Muscle of leg (tissue), 16 donors: ENCODE measurements at places on chromosomes 4 and X.

- peaks cover 4% of the 10 kb centered on the region for H3K27me3 ChIP-seq
- H3K4me3 ChIP-seq, result no peak overlapping the region
- no peak for DNase-seq
- H3K36me3 ChIP-seq, result no peaks in the 10 kb centered on the region
Observed at GRCh38 chr4:53914313-53915016, 149.9 kb downstream of the CHIC2 start.

GRCh38 chr4:70570796-70571195 lies 21.3 kb upstream of the AMBN start:
- no peaks in the 10 kb centered on the region for H3K4me1 ChIP-seq
- H3K4me3 ChIP-seq, result no peak overlapping the region
- H3K27ac ChIP-seq, result no peak overlapping the region

- H3K36me3 ChIP-seq, result no peaks in the 10 kb centered on the region
- peaks cover 19% of the 10 kb centered on the region for H3K27me3 ChIP-seq
- DNase-seq, result peak; percentile 70
Observed at GRCh38 chrX:130984782-130985181, 73.4 kb upstream of the ARHGAP36 start.

DNA sequence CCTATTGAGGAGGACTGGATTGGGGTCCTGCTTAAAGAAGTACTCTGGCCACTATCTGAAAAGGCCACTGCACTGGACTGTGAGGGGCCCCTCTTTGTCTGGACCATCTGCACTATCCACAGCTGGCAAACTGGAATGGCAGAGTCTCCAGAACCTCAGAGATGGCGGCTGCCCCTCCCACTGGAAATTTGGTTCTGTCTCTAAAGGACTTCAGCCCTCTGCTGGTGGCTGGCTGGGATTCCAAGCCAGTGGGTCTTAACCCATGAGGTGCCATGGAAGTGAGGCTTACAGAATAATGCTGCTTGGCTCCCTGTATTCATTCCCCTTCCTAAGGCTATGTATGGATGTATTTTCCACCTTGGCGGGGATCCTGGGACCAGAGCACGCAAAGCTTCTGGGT lies 41.6 kb upstream of the CYLC1 start:
- H3K27ac ChIP-seq, result no peak overlapping the region
- no peaks in the 10 kb centered on the region for H3K4me1 ChIP-seq

GRCh38 chr4:119810001-119810400 lies 181.4 kb upstream of the PDE5A start:
- no peaks in the 10 kb centered on the region for H3K27me3 ChIP-seq
- no peaks in the 10 kb centered on the region for H3K4me1 ChIP-seq
- DNase-seq, result no peak
- no peaks in the 10 kb centered on the region for H3K36me3 ChIP-seq
- no peak overlapping the region for H3K27ac ChIP-seq

DNA sequence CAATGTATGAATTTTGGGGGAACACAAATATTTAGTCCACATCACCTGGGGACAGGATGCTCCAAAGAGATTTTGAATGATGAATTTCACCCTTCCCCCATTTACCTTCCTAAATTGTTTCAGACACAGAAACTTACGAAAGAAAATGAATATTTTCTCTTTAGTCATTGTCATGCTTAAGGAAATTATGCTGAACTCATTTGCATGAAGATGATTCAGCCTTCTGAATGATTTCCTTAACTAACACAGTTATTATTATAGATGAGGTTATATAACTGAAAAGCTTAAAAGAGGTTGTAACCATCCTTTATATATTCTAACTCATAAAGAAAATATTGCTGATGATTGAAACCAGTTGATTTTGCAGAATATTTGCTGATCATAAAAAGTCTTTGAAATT lies 61.1 kb downstream of the KCNIP4 start:
- no peak overlapping the region for H3K4me3 ChIP-seq
- no peaks in the 10 kb centered on the region for H3K27me3 ChIP-seq
- no peak for DNase-seq
- H3K36me3 ChIP-seq, result no peaks in the 10 kb centered on the region
- no peak overlapping the region for H3K27ac ChIP-seq

DNA sequence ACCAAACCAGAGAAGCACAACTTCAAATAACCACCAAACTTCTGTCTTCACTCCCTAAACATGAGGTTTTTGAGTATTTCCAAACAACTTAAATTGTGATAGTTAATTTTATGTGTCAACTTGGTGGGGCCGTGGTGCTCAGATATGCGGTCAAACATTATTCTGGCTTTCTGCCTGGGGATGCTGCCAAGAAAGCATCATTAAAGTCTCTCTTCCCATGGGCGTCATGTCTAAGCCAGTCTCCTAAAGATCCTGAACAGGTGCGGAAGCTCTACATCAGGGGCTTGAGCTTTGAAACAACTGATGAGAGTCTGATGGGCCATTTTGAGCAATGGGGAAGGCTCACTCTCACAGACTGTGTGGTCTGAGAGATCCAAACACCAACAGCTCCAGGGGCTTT lies 24.1 kb upstream of the SOD3 start:
- peak; percentile 53 for DNase-seq
- H3K36me3 ChIP-seq, result no peaks in the 10 kb centered on the region
- peaks cover 10% of the 10 kb centered on the region for H3K4me1 ChIP-seq
- no peaks in the 10 kb centered on the region for H3K27me3 ChIP-seq

GRCh38 chr4:3186609-3187008 lies 62.4 kb upstream of the MSANTD1 start:
- H3K4me3 ChIP-seq, result no peak overlapping the region
- peaks cover 68% of the 10 kb centered on the region for H3K36me3 ChIP-seq
- no peak for DNase-seq
- H3K27me3 ChIP-seq, result no peaks in the 10 kb centered on the region

- H3K27me3 ChIP-seq, result peaks cover 11% of the 10 kb centered on the region
- DNase-seq, result peak; percentile 87
- H3K27ac ChIP-seq, result peak overlapping the region; percentile 75
- H3K36me3 ChIP-seq, result no peaks in the 10 kb centered on the region
- H3K4me3 ChIP-seq, result peak overlapping the region; percentile 24
Observed at GRCh38 chr4:26028793-26029567, 115.0 kb downstream of the SMIM20 start.

- H3K4me3 ChIP-seq, result no peak overlapping the region
- peak overlapping the region; percentile 65 for H3K27ac ChIP-seq
- peak; percentile 48 for DNase-seq
- H3K36me3 ChIP-seq, result no peaks in the 10 kb centered on the region
- peaks cover 33% of the 10 kb centered on the region for H3K27me3 ChIP-seq
Observed at GRCh38 chrX:1462596-1463251, 10.0 kb upstream of the ASMTL start.

GRCh38 chr4:141247430-141247780 lies 26.7 kb downstream of the ZNF330 start:
- no peak for DNase-seq
- no peaks in the 10 kb centered on the region for H3K36me3 ChIP-seq
- H3K4me1 ChIP-seq, result no peaks in the 10 kb centered on the region
- no peaks in the 10 kb centered on the region for H3K27me3 ChIP-seq
- no peak overlapping the region for H3K4me3 ChIP-seq

DNA sequence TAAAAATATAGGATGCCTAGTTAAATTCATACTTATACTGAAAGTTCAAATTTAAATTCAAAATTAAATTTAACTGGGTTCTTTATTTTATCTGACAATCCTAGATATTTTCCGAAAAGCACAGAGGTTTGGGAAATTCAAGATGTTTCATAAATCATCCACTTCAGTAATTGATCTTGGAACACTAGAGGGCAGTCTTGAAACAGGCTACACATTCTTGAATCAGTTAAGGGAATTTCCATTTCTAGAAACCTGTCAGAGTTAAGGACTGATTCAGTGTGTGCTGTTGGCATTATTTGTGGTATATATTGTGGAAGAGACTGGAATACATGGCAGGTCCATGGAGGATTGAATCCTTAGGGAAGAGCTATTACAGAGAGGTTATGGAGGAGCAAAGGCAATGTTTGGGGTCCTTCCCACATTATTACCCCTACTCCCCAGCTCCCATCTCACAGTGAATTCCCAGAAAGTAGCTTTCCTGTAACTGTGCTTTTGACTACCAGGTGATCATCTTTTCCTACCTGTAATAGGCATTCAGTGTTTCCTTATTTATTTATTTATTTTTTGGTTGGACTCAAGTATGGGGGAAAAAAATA lies 92.9 kb downstream of the EGF start:
- H3K27me3 ChIP-seq, result no peaks in the 10 kb centered on the region
- H3K27ac ChIP-seq, result no peak overlapping the region
- no peak overlapping the region for H3K4me3 ChIP-seq
- no peaks in the 10 kb centered on the region for H3K4me1 ChIP-seq
- H3K36me3 ChIP-seq, result no peaks in the 10 kb centered on the region

- H3K27me3 ChIP-seq, result no peaks in the 10 kb centered on the region
- peaks cover 6% of the 10 kb centered on the region for H3K36me3 ChIP-seq
- no peak for DNase-seq
Observed at GRCh38 chrX:153469811-153470410, 465 bp downstream of the HAUS7 start.

- no peaks in the 10 kb centered on the region for H3K36me3 ChIP-seq
- H3K27ac ChIP-seq, result peak overlapping the region; percentile 73
- DNase-seq, result peak; percentile 31
- H3K27me3 ChIP-seq, result no peaks in the 10 kb centered on the region
- H3K4me1 ChIP-seq, result peaks cover 2% of the 10 kb centered on the region
Observed at GRCh38 chrX:73563738-73564068, 706 bp downstream of the CHIC1 start.

DNA sequence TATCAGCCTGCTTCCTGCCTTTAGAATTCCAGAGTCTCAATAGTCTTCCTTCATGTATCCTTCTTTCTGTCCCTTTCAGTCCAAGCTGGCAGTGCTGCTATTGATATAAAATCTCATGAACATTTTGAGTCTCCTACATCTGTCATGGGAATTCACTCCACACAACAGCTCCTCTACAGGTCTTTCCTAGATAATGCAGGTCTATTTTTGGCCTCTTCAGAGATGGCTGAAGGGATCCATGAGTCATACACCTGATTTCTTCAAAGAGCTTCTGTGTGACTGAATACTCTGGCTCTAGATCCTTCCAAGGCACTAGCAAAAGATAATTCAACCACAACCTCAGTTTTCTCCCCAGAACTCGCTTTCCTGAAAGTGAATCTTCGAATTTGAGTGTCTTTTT lies 115.4 kb downstream of the STPG2 start:
- no peak overlapping the region for H3K27ac ChIP-seq
- no peaks in the 10 kb centered on the region for H3K4me1 ChIP-seq
- no peak overlapping the region for H3K4me3 ChIP-seq
- no peaks in the 10 kb centered on the region for H3K36me3 ChIP-seq

- H3K4me1 ChIP-seq, result no peaks in the 10 kb centered on the region
- DNase-seq, result no peak
- H3K4me3 ChIP-seq, result no peak overlapping the region
- H3K27ac ChIP-seq, result no peak overlapping the region
- H3K27me3 ChIP-seq, result no peaks in the 10 kb centered on the region
- no peaks in the 10 kb centered on the region for H3K36me3 ChIP-seq
Observed at GRCh38 chr4:95640311-95640710, 91.5 kb upstream of the UNC5C start.

DNA sequence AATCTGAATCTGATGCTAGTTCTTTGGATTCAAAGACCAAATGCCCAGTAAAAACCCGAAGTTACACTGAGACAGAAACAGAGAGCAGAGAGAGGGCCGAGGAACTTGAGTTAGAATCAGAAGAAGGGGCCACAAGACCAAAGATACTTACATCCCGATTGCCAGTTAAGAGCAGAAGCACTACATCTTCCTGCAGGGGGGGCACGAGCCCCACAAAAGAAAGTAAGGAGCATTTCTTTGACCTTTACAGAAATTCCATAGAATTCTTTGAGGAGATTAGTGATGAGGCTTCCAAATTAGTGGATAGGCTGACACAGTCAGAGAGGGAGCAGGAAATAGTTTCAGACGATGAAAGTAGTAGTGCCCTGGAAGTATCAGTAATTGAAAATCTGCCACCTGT lies 309.3 kb downstream of the ANK2 start:
- DNase-seq, result no peak
- H3K27ac ChIP-seq, result no peak overlapping the region
- H3K27me3 ChIP-seq, result no peaks in the 10 kb centered on the region

- peaks cover 7% of the 10 kb centered on the region for H3K4me1 ChIP-seq
- no peaks in the 10 kb centered on the region for H3K36me3 ChIP-seq
- no peak overlapping the region for H3K4me3 ChIP-seq
- DNase-seq, result peak; percentile 57
Observed at GRCh38 chr4:158208963-158209640, 1.2 kb upstream of the TMEM144 start.

DNA sequence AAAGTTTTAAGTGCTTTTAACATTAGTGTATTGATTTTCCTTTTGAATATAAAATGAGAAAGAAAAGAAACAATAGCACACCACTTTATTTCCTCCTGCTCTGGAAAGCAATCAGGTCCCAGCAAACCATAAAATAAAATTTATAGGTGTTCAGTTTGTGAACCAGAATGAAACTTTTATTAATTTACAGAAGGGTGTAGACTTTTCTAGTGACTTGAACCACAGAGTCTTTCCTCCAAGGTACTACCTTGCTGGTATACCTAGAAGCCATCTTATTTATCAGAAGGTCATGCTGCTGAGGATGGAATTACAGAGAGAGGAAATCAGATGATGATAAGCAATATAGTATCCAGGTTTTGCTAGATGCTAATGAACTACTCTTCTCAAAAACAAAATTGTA lies 27.6 kb upstream of the RPS6KA3 start:
- no peak for DNase-seq
- no peak overlapping the region for H3K4me3 ChIP-seq
- peaks cover 12% of the 10 kb centered on the region for H3K27me3 ChIP-seq
- no peak overlapping the region for H3K27ac ChIP-seq
- H3K36me3 ChIP-seq, result no peaks in the 10 kb centered on the region

GRCh38 chr4:36285784-36286480 lies 4.5 kb downstream of the DTHD1 start:
- DNase-seq, result no peak
- no peaks in the 10 kb centered on the region for H3K36me3 ChIP-seq
- no peaks in the 10 kb centered on the region for H3K27me3 ChIP-seq
- no peak overlapping the region for H3K4me3 ChIP-seq

- H3K36me3 ChIP-seq, result no peaks in the 10 kb centered on the region
- no peaks in the 10 kb centered on the region for H3K27me3 ChIP-seq
Observed at GRCh38 chr4:177185579-177185978, 124.1 kb upstream of the NEIL3 start.

GRCh38 chrX:40174854-40175510 lies 77.2 kb upstream of the BCOR start:
- H3K27ac ChIP-seq, result peak overlapping the region; percentile 94
- peaks cover 79% of the 10 kb centered on the region for H3K27me3 ChIP-seq
- H3K4me1 ChIP-seq, result peaks cover 41% of the 10 kb centered on the region
- H3K36me3 ChIP-seq, result no peaks in the 10 kb centered on the region
